ENCODE measurements at places on chromosomes 12 and 14. TPM values are rescaled to one million over a fixed set of nuclear protein-coding genes. Genes with fewer than 3 reads are reported as not detected.
A peak's percentile ranks its signal among the peaks of the same experiment; 100 is the strongest.

The MYF6 gene
- total RNA-seq = not detected

The BMP4 gene
- 201 TPM for total RNA-seq

The GYS2 gene
- total RNA-seq = not detected

The RFX4 gene
- total RNA-seq = not detected

The RTL1 gene
- total RNA-seq = not detected

The KLRB1 gene
- not detected for total RNA-seq

The ISCU gene
- total RNA-seq = 75.0 TPM

The SYCP3 gene
- 0.25 TPM for total RNA-seq

The OVCH1 gene
- not detected for total RNA-seq

The PTPRQ gene
- total RNA-seq = not detected

DNA sequence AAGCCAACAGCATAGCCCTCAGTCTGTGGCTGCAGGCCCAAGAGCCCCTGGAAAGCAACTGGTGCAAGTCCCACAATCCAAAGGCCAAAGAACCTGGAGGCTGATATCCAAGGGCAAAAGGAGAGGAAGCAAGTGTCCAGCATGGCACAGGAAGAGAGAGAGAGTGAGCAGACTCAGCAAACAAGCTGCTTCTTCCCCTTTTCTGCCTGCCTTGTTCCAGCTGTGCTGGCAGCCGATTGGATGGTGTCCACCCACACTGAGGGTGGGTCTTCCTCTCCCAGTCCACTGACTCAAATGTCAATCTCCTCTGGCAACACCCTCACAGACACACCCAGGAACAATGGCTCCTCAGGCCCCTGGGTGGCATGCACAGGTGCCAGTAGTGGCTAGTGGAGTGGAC, 33.5 kb downstream of the SMCO2 start:
- DNase-seq = no peak
- no peak overlapping the region for H3K27ac ChIP-seq
- no peak overlapping the region for H3K4me3 ChIP-seq
- H3K27me3 ChIP-seq = no peaks in the 10 kb centered on the region
- H3K4me1 ChIP-seq = no peaks in the 10 kb centered on the region

GRCh38 chr14:72401101-72401625, 468.9 kb downstream of the RGS6 start:
- H3K36me3 ChIP-seq = no peaks in the 10 kb centered on the region
- no peak for DNase-seq
- H3K4me3 ChIP-seq = no peak overlapping the region
- H3K27me3 ChIP-seq = no peaks in the 10 kb centered on the region
- H3K27ac ChIP-seq = no peak overlapping the region

- no peak for DNase-seq
- H3K27ac ChIP-seq = no peak overlapping the region
- peaks cover 37% of the 10 kb centered on the region for H3K4me1 ChIP-seq
- H3K27me3 ChIP-seq = no peaks in the 10 kb centered on the region
Observed at GRCh38 chr14:61129168-61129745, 148.2 kb downstream of the SLC38A6 start.

DNA sequence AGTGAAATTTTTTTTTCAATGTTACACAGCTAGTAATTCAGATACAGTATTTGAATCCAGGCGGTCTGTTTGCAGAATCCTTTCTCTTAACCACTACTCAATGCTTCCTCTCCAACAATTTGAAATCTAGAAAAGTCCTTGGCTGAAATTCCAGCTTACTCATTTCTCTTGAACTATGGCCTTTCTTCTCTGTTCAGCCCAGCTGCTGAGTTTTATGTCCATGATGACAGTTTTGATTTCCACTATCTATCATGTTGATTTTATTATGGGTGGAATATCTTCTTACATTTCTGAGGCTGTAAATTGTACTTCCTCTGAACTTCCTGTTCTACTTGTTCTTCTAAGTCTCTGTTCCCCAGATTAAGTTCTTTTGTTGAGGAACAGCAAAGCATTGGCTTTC, 315.3 kb downstream of the DIO2 start:
- no peaks in the 10 kb centered on the region for H3K27me3 ChIP-seq
- H3K4me3 ChIP-seq = no peak overlapping the region
- H3K27ac ChIP-seq = no peak overlapping the region

DNA sequence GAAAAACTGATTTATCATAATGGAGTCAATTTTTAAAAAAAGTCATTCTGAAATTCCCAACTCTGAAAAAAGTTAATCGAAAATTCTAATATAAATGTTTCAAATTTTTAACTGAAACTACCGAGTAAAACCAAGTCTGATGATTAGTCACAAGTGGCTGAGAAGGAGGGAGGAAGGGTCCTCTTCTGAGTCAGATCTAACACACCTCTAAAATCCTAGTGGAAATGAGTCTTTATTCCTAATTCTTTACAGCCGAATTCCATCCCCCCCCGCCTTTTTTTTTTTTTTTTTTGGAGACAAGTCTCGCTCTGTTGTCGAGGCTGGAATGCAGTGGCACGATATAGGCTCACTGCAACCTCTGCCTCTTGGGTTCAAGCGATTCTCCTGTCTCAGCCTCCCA, 37.9 kb downstream of the RAD9B start:
- no peak for DNase-seq
- peaks cover 9% of the 10 kb centered on the region for H3K36me3 ChIP-seq

GRCh38 chr12:102509123-102509626, 28.8 kb upstream of the IGF1 start:
- no peak overlapping the region for H3K4me3 ChIP-seq
- H3K27me3 ChIP-seq = no peaks in the 10 kb centered on the region
- H3K4me1 ChIP-seq = no peaks in the 10 kb centered on the region
- no peak for DNase-seq

GRCh38 chr14:86521843-86522242, 991.9 kb downstream of the FLRT2 start:
- no peak overlapping the region for H3K27ac ChIP-seq
- no peak for DNase-seq
- no peaks in the 10 kb centered on the region for H3K27me3 ChIP-seq
- no peak overlapping the region for H3K4me3 ChIP-seq

DNA sequence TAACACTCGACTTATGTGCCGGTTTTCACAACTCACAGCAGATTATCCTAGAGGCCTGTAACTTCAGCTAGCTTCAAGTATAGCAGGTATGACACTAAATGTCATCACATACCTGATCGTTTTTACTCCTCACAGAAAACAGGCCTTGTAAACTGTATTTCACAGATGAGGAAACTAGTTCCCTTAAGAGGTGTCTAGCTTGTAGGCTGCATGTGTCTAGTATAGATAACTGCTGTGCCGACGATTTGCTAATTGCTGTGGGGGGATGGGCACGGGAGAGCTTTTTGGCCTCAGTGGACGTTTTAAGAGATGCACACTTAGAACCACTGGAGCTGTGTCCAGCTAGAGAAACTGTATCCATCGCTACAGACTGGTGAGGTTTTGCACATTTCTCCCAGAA, 78.8 kb downstream of the PAPOLA start:
- H3K4me3 ChIP-seq = no peak overlapping the region
- no peaks in the 10 kb centered on the region for H3K4me1 ChIP-seq
- H3K27me3 ChIP-seq = no peaks in the 10 kb centered on the region
- H3K36me3 ChIP-seq = no peaks in the 10 kb centered on the region
- DNase-seq = no peak
- H3K27ac ChIP-seq = no peak overlapping the region

- H3K4me3 ChIP-seq = no peak overlapping the region
- no peaks in the 10 kb centered on the region for H3K4me1 ChIP-seq
- no peaks in the 10 kb centered on the region for H3K36me3 ChIP-seq
- peaks cover 3% of the 10 kb centered on the region for H3K27me3 ChIP-seq
- DNase-seq = no peak
Observed at GRCh38 chr12:52508211-52508610, 12.0 kb downstream of the KRT5 start.

GRCh38 chr14:82134411-82134810, 600.8 kb upstream of the SEL1L start:
- H3K36me3 ChIP-seq = no peaks in the 10 kb centered on the region
- no peak overlapping the region for H3K4me3 ChIP-seq
- H3K4me1 ChIP-seq = no peaks in the 10 kb centered on the region
- H3K27ac ChIP-seq = no peak overlapping the region
- no peaks in the 10 kb centered on the region for H3K27me3 ChIP-seq
- DNase-seq = no peak

DNA sequence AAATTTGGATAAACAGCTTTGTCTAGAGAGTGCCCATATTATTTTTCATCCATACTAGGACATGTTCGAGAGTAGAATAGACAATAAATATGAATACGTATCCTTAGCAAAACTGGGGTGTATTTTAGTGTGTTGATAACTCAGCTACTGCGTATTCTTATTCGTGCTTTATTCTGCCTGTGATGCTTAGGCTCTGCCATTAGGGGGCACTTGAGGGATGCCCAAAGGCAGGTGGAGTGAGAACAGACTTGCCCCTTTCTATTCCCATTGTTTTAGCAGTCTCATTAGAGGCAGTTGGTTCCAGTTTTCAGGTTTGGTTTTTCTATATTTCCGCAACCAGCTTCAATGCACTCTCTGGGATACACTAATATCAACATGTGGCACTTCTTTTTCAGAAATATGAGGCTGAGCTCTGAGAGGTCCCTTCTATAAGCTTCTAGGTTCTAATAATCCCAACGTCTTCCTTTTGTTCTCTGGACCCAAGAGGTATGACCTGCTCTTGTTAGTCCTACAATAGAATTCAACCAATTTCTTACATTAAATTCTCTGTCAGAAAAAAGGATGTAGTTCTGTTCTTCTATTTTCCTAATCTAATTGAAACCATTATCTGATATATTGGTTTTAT, 985.7 kb upstream of the FBXO33 start:
- no peak overlapping the region for H3K27ac ChIP-seq
- no peaks in the 10 kb centered on the region for H3K4me1 ChIP-seq
- no peak overlapping the region for H3K4me3 ChIP-seq
- H3K36me3 ChIP-seq = no peaks in the 10 kb centered on the region

DNA sequence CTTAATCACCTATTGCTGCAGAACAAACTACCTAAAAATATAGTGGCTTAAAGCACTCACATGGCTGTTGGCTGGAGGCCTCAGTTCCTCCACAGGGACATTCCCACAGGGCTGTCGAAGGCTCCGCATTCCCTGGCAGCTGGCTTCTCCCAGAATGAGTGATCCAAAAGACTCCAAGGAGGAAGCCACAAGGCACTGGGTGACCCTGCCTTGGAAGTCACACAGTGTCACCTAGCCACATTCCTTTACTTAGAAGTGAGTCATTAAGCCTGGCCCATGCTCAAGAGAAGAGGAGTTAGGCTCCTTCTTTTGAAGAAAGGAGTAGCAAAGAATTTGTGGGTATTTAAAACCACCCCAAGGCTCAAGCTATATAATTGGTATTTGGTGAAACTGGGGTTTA, 63.9 kb upstream of the MAP1LC3B2 start:
- H3K4me3 ChIP-seq = no peak overlapping the region
- DNase-seq = no peak
- no peak overlapping the region for H3K27ac ChIP-seq
- H3K36me3 ChIP-seq = no peaks in the 10 kb centered on the region
- no peaks in the 10 kb centered on the region for H3K4me1 ChIP-seq
- H3K27me3 ChIP-seq = no peaks in the 10 kb centered on the region

DNA sequence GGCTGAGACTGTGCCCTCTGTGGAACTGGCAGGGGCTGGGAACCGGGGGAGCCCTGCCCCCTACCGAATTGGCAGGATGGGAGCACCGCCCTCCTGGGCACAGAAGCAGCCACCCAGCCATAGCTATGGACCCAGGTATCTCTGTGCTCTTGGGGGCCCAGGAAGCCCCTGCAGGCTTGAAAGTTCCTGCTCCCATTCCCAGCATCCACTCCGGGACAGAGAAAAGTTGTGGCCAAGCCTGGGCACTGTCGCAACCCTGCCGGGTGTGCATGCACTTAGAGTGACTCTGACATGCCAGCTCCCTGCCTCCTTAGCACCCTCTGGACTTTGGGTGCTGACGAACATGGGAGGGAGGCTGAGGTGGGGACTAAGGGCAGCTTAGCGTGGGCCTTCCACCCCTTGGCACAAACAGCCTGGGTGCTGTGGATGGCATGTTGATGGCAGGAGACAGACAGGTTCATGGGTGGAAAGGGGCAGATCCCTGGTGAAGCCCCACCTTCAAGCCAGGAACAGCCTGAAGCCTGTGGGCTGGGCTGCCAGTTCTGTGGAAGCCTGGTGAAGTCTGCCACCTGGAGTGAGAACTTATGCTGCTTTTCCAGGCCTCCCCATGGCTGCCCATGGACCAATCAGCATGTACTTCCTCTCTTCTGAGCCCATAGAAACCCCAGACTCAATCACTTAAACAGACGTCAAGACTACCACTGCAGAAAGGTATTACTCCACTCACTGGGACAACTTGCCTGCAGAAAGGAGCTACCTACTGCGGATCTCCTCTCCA, 279.0 kb downstream of the ATXN7L3B start:
- no peak overlapping the region for H3K4me3 ChIP-seq
- no peaks in the 10 kb centered on the region for H3K4me1 ChIP-seq
- DNase-seq = no peak
- H3K27me3 ChIP-seq = no peaks in the 10 kb centered on the region
- H3K36me3 ChIP-seq = no peaks in the 10 kb centered on the region
- no peak overlapping the region for H3K27ac ChIP-seq

DNA sequence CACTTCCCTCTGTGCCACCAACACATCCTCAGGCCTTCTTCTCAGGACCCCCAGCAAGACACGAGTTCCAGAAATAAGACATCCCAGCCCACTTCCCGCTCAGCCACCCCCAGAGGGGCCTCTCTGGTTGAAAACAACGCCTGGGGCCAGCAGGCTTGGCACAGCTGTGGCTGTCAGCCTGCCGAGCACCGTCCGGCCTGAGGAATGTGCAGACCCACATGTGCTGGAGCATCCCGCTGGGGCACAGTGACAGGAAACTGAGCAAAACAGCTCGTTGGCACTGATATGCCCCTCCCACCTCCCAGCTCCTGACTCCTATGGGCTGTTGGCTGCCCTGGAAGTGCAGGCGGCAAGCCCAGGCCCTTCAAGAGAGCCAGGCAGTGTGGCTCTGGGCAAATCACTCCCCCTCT, 1.4 kb downstream of the SYNE3 start:
- H3K36me3 ChIP-seq = no peaks in the 10 kb centered on the region
- H3K4me3 ChIP-seq = no peak overlapping the region
- H3K4me1 ChIP-seq = peaks cover 50% of the 10 kb centered on the region
- DNase-seq = peak; percentile 84
- H3K27me3 ChIP-seq = no peaks in the 10 kb centered on the region

DNA sequence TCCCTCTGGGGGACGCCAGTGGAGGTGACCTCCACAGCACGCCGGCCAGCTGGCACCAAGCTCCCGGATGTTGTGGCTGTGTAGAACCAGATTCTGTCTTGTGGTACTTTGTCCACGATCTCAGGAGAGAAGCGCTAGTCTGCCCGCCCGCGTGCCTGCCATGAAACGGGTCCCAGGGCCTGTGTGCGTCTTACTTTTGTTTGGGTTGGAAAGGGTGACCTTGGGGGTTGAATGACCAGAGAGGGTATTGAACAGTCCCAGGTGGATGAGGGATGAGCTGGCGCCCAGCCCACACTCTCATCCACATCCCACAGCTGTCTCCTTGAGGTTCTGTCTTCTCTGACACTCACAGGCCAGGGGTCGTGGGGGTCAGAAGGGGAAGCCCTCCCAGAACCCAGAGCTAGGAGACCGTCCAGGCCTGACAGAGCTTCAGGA, 78.3 kb downstream of the WDR20 start:
- H3K27ac ChIP-seq = no peak overlapping the region
- peaks cover 8% of the 10 kb centered on the region for H3K4me1 ChIP-seq
- H3K4me3 ChIP-seq = no peak overlapping the region
- no peaks in the 10 kb centered on the region for H3K27me3 ChIP-seq
